Suppressor macrophage treated with lipopolysaccharide for 4 hours (primary cell): ENCODE measurements at places on chromosomes 4 and X.

- no peak for DNase-seq
Measured at GRCh38 chr4:6760865-6761264, 21.7 kb upstream of the KIAA0232 start.

- no peak for DNase-seq
Measured at GRCh38 chr4:92634882-92635281, 331.1 kb downstream of the GRID2 start.

DNA sequence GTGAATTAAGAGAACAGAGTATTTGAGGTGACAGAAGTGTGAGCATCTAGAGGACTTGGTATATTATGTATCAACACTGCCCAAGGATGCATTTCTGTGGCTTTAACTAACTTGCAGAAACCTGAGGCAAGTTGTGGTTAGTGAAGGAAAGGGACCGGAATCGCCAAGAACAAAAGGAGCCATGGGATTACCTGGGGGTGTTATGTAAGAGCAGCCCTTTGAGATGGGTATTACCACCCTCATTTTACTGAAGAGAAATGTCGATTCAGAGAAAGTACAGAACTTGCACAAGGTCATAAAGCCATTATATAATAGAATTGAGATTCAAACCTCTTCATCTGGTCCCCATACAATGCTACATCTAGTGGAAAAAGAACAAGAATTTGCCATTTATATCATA is 14.3 kb downstream of the TENM3 start:
- no peak for DNase-seq

GRCh38 chr4:6908432-6909112 is 1.1 kb upstream of the TBC1D14 start:
- peak; percentile 48 for DNase-seq

DNA sequence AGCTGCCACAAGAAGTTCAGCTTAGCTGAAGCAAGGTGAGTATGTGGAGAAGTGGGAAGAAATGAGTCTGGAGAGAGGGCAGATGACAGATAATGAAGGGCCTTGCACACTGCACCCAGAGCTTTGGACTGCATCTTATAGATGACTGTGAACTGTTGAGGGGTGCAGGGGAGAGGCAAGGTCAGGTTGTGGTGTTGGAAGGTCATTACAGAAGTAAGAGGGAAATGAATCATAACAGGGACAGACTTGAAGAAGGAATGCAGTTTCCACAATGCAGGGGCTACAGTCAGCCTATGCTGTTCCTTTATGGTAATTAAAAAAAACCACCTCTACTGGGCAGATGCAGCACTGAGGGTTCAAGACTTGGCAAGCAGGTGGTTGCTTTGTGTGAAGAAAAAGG is 4.8 kb upstream of the IGFBP7 start:
- DNase-seq, result no peak

DNA sequence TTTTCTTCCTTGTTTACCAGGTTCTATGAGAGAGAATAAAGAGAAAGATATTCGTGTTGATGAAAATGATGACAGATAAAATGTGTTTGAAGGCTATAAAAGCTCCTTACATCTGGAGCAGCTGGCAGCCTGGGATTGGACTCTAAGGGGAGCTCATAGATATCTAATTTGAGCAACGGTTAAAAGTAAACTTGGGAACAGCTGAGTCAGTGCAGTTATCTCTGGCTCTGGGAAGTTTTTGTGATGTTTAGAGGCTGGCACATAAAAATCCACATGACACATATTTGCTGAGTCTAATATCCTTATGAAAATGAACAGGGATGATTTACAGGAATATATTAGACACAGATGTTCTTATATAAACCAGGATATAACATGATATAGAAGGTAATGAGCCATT is 331.8 kb upstream of the TENM3 start:
- no peak for DNase-seq

DNA sequence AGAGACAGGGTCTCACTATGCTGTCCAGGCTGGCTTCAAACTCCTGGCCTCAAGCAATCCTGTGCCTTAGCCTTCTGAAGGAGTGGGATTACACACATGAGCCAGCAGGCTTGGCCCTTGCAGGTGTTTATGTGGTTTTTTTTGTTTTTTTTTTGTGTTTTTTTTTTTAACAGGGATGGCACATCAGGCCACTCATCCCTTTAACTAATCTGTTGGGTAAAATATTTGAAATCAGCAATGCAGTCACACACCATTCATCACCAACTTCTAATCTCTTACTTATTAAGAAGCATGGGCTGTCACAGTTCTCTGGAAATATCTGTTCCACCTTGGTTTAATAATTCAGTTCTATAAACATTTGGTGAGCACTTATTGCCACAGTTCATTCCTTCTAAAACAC is 12.3 kb downstream of the CCDC160 start:
- no peak for DNase-seq

- DNase-seq, result no peak
Measured at GRCh38 chrX:37896511-37896890, 49.1 kb upstream of the DYNLT3 start.

GRCh38 chr4:106718548-106718947 is 317.6 kb downstream of the DKK2 start:
- DNase-seq, result no peak

- DNase-seq, result no peak
Measured at GRCh38 chr4:123121241-123121907, 199.0 kb upstream of the NUDT6 start.

GRCh38 chrX:118474586-118474985 is 21.0 kb upstream of the DOCK11 start:
- no peak for DNase-seq

DNA sequence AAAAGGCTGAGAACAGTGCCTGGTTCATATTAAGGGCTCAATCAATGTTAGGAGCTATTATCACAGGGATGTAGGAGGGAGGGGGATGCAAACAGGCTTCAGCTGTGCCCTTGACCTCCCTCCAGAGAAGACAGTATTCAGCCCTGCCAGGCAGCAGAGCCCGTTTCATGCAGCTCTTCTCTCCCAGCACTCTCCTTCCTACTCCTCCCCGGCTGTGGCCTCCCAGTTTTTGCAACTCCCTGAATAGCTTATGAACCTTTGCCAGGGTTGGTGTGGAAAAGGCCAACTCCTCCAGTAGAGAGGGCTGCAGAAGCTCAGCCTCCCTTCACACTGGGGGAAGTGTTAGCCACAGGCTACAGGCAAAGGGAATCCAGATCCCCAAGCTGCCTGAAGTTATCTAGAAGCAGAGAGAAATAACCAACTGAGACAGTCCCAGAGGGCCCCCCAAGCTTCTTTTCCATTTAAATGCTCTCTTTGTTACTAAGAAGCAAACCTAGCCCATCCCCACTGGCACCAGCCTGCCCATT is 31.7 kb upstream of the APLN start:
- DNase-seq, result no peak

GRCh38 chr4:170097681-170098080 is 7.9 kb upstream of the AADAT start:
- no peak for DNase-seq

DNA sequence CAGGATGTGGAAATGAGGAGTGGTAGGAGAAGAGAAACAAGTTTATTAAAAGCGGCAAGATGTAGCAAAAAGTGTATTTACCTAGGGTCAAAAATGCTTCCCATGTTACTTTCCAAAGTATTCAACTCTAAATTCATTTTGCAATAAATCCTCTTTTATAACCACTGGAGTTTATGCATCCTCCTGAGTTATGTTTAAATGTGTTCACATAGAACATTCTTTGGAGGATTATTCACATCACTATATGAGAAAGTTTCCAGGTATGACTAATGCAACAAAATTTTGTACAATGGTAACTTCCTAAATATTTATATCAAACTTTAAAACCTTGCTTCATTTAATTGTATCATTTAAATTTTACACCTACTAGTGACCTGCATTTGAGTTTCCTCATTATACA is 870.6 kb upstream of the SLIT2 start:
- DNase-seq, result no peak

DNA sequence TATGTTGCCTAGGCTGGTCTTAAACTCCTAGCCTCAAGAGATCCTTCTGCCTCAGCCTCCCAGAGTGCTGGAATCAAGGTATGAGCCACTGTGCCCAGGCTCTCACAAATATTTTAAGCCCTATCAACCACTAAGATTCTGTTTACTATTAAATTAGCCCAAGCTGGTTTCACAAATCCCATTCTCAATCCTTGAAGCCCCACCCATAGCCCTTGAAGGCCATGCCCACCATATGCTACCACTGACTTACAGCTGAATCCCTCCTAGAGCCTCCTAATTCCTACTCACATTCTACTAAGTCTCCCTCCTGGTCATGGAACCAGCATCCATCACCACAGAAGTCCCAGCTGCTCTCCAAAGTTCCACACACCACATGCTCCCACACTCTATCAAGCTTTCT is 9.7 kb downstream of the GRIPAP1 start:
- DNase-seq, result no peak
